Esophagus muscularis mucosa (tissue), 4 donors: ENCODE measurements at places on chromosomes 13 and 19.

- no peak for DNase-seq
Observed at GRCh38 chr13:39879286-39880035, 224.0 kb downstream of the COG6 start.

DNA sequence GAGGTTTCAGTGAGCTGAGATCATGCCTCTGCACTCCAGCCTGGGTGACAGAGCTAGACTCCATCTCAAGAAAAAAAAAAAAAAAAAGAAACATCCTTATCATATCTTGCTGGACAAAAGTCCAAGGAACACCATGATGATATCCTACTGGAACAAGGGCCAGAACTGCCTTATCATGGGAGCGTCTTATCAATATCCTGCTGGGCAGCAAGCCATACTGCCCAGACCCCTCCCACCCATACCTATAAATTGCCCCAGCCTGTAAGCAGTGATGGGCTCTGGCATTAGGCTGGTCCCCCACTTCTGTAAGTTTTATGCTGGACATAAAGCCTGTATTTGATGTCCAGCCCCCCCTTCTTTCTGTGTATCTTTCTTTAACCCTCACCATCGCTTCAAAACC, 14.7 kb upstream of the FBXO27 start:
- no peak for DNase-seq

GRCh38 chr19:17863520-17864182, 3.9 kb downstream of the RPL18A start:
- no peak for DNase-seq

- no peak for DNase-seq
Observed at GRCh38 chr13:93425411-93425810, 198.8 kb downstream of the GPC6 start.

DNA sequence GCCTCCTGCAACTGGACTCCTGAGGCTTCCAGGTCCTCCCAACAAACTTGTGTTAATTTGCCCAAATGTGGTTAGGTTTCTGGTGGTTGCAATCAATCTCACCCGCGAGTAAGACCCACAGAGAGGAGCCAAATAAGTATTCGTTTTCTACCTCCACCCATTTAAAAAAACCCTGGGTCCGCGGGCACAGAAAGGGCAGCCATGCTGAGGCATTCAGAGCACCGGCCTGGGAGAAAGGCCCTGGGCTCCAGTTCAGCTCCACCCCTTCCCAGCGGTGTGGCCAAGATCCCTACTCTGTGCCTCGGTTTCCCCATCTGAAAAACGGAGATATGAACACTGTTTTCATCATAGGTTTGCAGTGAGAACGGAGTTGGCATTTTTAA, 56.9 kb downstream of the PEPD start:
- no peak for DNase-seq

DNA sequence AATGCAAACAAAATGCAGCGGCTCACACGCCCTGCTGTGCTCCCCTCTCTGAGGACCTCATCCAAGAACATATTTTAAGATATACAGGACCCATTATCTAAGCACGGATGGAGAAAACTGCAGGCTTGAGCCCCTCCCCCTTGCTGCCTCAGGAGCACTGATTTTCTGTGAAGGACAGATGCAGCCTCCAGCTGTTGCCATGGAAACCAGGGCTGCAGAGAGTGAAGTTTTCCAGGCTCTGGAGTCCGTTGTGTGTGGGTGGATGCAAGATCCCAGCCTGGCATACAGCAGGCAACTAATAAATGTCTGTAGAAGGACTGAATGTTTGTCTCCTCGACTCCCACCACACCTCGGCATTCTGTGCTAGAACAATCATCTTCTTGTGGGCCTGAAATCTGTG, 105.6 kb upstream of the PEG3 start:
- DNase-seq = no peak
